ENCODE measurements at places on chromosomes 3 and 15.

- no peak for DNase-seq
- H3K27me3 ChIP-seq: no peaks in the 10 kb centered on the region
- H3K36me3 ChIP-seq: peaks cover 97% of the 10 kb centered on the region
- no peak overlapping the region for H3K4me3 ChIP-seq
These were observed 8.4 kb downstream of the TMEM43 start for GRCh38 chr3:14133188-14133800.

DNA sequence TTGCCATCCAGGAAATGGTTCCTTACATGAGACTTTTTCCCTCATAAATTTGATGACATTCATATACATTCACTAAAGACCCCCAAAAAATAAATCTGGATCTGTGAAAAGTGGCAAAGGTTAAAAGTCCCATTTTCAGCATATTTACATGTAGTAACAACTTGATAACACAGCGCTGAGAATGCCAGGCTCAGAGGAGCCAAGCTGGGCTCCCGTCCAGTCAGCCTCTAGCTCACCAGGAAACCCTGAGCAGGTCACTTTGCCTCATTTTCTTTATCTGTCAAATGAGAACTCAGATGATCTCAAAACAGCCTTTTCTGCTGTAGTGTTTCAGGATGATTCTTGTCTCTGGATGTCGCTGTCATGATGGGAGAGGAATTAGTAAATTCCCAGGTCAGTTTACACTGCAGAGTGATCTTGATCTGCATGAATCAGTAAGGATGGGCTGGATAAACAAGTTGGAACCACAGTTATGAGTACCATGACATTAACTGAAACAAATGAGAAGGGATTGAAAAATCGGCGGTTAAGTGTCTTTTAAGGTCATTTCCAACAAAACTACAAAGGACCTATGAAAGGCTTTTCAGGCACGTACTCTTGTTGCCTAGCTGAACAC lies 82.8 kb downstream of the PPARG start:
- H3K36me3 ChIP-seq: no peaks in the 10 kb centered on the region
- no peak overlapping the region for H3K4me3 ChIP-seq
- DNase-seq: no peak
- peaks cover 7% of the 10 kb centered on the region for H3K4me1 ChIP-seq
- no peak overlapping the region for H3K27ac ChIP-seq
- no peaks in the 10 kb centered on the region for H3K27me3 ChIP-seq

GRCh38 chr15:92098869-92099268 lies 245.4 kb downstream of the SLCO3A1 start:
- no peaks in the 10 kb centered on the region for H3K27me3 ChIP-seq
- peaks cover 9% of the 10 kb centered on the region for H3K36me3 ChIP-seq
- H3K27ac ChIP-seq: no peak overlapping the region

- H3K27ac ChIP-seq: no peak overlapping the region
- no peaks in the 10 kb centered on the region for H3K36me3 ChIP-seq
- peaks cover 21% of the 10 kb centered on the region for H3K4me1 ChIP-seq
These were observed 87.7 kb upstream of the KLF13 start for GRCh38 chr15:31238906-31239305.

DNA sequence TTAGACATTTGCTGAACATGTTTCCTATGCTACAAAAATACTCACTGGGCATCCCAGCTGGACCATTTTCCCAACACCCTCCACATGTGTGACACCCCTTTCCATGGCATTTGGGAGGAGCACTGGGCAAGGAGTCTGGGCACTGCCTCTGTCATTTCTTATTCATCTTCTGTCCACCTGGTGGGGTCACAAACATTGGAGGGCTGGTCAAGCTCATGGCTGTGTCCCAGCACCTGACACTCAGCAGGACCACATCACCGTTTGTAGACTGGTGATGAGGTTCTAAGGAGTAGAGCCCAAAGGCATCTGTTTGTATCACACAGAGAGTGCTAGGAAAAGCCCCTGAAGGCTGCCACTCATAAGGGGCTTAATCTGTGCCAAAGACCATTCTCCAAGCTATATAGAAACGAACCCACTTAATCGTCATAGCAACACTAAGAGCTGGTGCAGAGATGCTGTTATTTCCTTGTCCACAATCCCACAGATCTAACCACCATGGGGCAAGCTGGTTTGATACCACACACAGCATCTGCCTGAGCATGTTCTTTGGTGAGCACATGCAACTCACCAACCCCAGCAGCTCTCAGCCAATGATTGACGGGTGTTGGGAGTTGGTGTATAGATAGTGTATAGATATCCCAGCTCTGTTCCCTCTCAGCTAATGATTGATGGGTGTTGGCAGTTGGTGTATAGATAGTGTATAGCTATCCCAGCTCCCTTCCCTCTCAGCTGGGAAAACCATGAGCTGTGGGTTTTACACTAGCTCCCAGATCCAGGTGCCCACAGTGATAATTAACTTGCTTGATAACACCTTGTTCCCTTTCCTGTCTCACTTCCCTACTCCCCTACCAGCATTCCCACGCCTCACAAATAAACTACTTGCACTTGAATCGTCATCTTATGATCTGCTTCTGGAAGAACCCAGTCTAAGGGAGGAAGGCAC lies 42.7 kb upstream of the ATP2B2 start:
- H3K27ac ChIP-seq: no peak overlapping the region
- DNase-seq: peak; percentile 59
- H3K36me3 ChIP-seq: no peaks in the 10 kb centered on the region
- H3K4me3 ChIP-seq: no peak overlapping the region

GRCh38 chr3:39809181-39809994 lies at the start of gene MYRIP:
TSS of gene MYRIP (plus strand) at chr3:39809609. CDS start at chr3:39900817, 91,208 bp downstream.
- no peaks in the 10 kb centered on the region for H3K36me3 ChIP-seq
- H3K27me3 ChIP-seq: peaks cover 45% of the 10 kb centered on the region
- peaks cover 23% of the 10 kb centered on the region for H3K4me1 ChIP-seq
- DNase-seq: no peak
- no peak within 1 kb of the TSS for H3K27ac ChIP-seq

- no peak overlapping the region for H3K4me3 ChIP-seq
- H3K27ac ChIP-seq: no peak overlapping the region
- no peaks in the 10 kb centered on the region for H3K27me3 ChIP-seq
- no peaks in the 10 kb centered on the region for H3K36me3 ChIP-seq
- DNase-seq: no peak
These were observed 86.2 kb downstream of the IQSEC1 start for GRCh38 chr3:12986986-12987385.

GRCh38 chr3:153357436-153357835 lies 195.4 kb downstream of the RAP2B start:
- H3K4me1 ChIP-seq: no peaks in the 10 kb centered on the region
- H3K36me3 ChIP-seq: no peaks in the 10 kb centered on the region
- no peak overlapping the region for H3K4me3 ChIP-seq
- H3K27ac ChIP-seq: no peak overlapping the region

DNA sequence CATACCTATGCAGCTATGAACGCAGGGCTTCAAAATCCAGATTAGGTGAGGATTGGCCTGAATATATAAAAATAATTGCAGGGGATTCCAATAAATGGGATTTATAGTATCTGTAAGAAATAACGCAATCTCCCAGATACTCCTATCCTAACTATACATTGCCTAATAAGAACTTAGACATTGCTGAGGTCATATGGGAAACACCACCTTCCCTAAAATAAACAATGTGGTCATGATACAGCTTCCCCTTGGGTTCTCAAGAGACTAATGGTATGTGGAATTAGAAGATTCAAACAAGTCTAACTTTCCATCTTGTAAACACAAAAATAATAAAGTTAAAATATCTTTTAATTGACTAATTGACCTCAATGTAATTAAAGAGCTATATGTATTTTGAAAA lies 28.2 kb downstream of the UBE3A start:
- H3K27me3 ChIP-seq: no peaks in the 10 kb centered on the region
- H3K27ac ChIP-seq: no peak overlapping the region
- H3K36me3 ChIP-seq: no peaks in the 10 kb centered on the region
- no peak for DNase-seq
- no peak overlapping the region for H3K4me3 ChIP-seq
- peaks cover 56% of the 10 kb centered on the region for H3K4me1 ChIP-seq

DNA sequence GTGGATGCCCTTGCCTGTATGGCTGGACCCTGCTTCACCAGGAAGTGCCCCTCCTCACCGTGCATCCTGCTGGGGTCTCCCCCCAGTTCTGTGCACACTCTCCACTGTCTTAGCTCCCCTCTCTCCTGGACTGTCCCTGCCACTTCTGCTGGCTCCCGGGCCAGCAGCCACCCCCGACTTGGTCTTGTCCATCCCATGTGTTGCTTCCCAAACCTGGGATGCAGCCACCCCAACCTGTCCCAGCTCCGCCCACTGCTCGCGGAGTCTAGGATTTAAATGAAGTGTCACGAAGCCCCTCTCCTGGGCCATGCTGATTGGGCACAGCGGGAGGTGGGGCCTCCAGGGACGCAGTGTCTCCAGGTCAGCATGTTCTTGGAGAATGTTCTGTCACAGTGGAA lies 48.5 kb downstream of the PLXNA1 start:
- H3K36me3 ChIP-seq: peaks cover 86% of the 10 kb centered on the region
- no peak for DNase-seq
- H3K4me1 ChIP-seq: peaks cover 12% of the 10 kb centered on the region
- H3K27me3 ChIP-seq: no peaks in the 10 kb centered on the region
- H3K4me3 ChIP-seq: no peak overlapping the region

- H3K4me1 ChIP-seq: no peaks in the 10 kb centered on the region
- no peaks in the 10 kb centered on the region for H3K36me3 ChIP-seq
- no peak overlapping the region for H3K4me3 ChIP-seq
- H3K27me3 ChIP-seq: no peaks in the 10 kb centered on the region
These were observed 415.7 kb upstream of the THBS1 start for GRCh38 chr15:39165020-39165706.

DNA sequence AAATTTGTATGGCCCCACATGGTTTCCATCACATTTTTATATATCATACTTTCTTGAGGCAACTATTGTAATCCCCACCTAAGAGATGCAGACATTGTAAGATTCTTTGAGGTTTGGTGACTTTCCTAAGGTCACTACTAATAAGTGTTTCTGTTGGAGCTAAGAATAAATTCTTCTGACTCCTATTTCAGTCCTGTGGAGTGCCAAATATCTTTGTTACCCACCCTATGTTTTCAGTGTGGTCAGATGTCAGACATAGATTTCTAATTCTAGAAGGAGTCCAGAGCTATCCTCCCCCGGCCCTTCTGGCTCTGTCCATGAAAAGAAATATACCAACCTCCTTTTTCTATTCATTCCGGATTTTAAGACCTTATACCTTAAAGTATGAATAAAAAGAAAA lies 46.2 kb upstream of the FILIP1L start:
- no peak overlapping the region for H3K27ac ChIP-seq
- DNase-seq: no peak
- H3K27me3 ChIP-seq: no peaks in the 10 kb centered on the region
- peaks cover 3% of the 10 kb centered on the region for H3K36me3 ChIP-seq

GRCh38 chr3:13851997-13852637 lies 27.8 kb downstream of the WNT7A start:
- DNase-seq: no peak
- H3K36me3 ChIP-seq: no peaks in the 10 kb centered on the region
- H3K27ac ChIP-seq: no peak overlapping the region
- peaks cover 31% of the 10 kb centered on the region for H3K4me1 ChIP-seq
- H3K27me3 ChIP-seq: peaks cover 54% of the 10 kb centered on the region

GRCh38 chr15:101542306-101543025 lies 53.0 kb upstream of the PCSK6 start:
- H3K4me1 ChIP-seq: peaks cover 7% of the 10 kb centered on the region
- no peak overlapping the region for H3K27ac ChIP-seq
- no peak for DNase-seq
- H3K27me3 ChIP-seq: peaks cover 31% of the 10 kb centered on the region
- H3K4me3 ChIP-seq: no peak overlapping the region

DNA sequence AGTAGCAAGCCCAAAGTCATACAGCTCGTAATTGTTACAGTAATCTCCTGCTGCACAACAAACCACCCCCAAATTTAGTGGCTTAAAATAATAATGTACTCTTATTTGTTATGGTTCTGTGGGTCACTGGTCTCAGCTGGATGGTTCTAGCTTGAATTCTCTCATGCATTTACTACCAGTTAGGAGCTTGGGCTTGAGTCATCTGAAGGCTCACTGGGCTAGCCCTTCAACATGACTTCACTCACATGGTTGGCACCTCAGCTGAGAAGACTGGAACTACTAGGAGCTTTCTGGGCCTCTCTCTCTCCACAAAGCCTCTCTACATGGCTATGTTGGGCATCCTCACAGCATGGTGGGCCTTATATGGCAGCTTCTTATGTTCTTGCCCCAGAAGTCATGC lies 12.5 kb downstream of the PCOLCE2 start:
- H3K27ac ChIP-seq: no peak overlapping the region
- H3K4me1 ChIP-seq: no peaks in the 10 kb centered on the region
- DNase-seq: no peak
- H3K36me3 ChIP-seq: no peaks in the 10 kb centered on the region
- H3K4me3 ChIP-seq: no peak overlapping the region
- no peaks in the 10 kb centered on the region for H3K27me3 ChIP-seq

DNA sequence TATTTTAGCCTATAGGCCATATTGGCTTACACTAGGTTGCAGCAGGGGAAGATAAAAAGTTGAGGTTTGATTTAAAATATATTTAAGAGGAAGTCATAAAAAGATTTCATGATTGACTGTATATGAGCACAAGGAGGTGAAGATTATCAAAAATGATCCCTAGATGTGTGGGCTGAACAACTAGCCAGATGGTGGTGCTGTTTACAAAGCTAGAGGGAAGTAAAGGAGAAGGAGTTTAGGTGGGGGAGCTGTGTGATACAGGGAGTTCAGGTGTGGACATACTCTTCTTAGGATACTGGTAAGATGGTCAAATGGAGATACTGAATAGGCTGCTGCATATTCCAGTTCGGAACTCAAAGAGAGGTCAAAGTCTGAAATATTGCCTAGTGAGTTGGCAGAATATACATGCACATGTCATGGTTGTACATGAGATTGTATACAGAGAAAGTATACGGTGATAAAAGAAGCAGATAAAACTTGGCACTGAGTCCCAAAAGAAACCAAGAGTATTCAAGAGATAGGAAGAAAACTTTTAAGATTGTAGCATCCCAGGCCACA lies 727.8 kb downstream of the NLGN1 start:
- H3K27me3 ChIP-seq: no peaks in the 10 kb centered on the region
- no peak overlapping the region for H3K4me3 ChIP-seq
- no peak overlapping the region for H3K27ac ChIP-seq

- H3K4me1 ChIP-seq: peaks cover 7% of the 10 kb centered on the region
- DNase-seq: no peak
- no peaks in the 10 kb centered on the region for H3K36me3 ChIP-seq
- no peaks in the 10 kb centered on the region for H3K27me3 ChIP-seq
- no peak overlapping the region for H3K4me3 ChIP-seq
- H3K27ac ChIP-seq: no peak overlapping the region
These were observed 112.2 kb downstream of the RFTN1 start for GRCh38 chr3:16401273-16401672.

DNA sequence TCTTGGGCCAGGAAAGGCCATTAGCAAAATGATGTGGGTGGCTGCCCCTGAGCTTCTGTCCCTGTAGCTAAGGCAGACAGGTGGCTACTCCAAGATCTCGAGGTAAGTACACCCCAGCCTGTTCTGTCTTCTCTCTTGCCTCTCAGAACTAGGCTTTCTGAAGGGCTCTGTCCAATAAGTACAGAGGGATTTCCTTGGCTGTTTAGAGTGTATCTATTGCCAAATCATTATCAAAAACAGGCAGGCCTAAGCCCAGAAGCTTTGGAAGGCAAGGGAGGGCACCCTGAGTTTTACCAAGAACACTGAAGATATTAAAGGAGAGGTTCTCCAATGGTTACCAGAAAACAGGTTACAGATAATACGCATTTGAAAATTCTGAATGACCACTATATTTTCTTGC lies 156.6 kb downstream of the MYRIP start:
- no peak overlapping the region for H3K4me3 ChIP-seq
- no peaks in the 10 kb centered on the region for H3K36me3 ChIP-seq
- no peaks in the 10 kb centered on the region for H3K27me3 ChIP-seq

- H3K27me3 ChIP-seq: no peaks in the 10 kb centered on the region
- H3K4me3 ChIP-seq: no peak overlapping the region
- H3K27ac ChIP-seq: no peak overlapping the region
- DNase-seq: no peak
- H3K4me1 ChIP-seq: no peaks in the 10 kb centered on the region
These were observed 320.2 kb upstream of the MME start for GRCh38 chr3:154759966-154760365.
